HS-27A (cell line): ENCODE measurements at places on chromosomes 11 and 22.

- DNase-seq: no peak
Measured at GRCh38 chr11:23212807-23213206, 352.5 kb upstream of the CCDC179 start.

DNA sequence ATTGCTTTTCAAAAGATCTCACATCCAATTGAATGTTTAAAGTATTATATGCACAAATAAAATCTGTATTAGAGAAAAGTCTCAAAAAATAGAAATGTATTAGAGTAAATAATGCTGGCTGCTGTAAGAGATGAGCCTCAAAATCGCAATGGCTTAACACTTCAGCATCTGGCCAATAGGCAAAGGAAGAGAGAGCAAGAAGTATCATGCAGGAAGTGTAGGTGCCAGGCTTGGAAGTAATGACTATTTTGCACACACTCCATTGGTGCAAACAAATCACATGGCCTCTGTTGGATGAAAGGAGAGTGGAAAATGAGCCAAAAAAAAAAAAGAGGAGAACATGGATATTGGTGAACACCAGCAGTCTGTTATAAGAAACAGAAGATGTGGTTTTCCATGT is 193.0 kb upstream of the E2F8 start:
- no peak for DNase-seq

DNA sequence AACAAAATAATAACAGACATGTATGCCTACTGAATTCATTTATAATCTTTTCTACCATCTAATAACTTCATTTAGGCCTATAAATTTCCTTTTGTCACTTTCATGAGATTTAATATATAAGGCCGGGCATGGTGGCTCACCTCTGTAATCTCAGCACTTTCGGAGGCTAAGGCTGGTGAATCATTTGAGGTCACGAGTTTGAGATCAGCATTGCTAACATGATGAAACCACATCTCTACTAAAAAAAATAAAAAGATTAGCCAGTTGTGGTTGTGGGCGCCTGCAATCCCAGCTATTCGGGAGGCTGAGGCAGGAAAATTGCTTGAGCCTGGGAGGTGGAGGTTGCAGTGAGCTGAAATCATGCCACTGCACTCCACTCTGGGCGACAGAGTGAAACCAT is 14.2 kb upstream of the NTM start:
- DNase-seq: no peak

DNA sequence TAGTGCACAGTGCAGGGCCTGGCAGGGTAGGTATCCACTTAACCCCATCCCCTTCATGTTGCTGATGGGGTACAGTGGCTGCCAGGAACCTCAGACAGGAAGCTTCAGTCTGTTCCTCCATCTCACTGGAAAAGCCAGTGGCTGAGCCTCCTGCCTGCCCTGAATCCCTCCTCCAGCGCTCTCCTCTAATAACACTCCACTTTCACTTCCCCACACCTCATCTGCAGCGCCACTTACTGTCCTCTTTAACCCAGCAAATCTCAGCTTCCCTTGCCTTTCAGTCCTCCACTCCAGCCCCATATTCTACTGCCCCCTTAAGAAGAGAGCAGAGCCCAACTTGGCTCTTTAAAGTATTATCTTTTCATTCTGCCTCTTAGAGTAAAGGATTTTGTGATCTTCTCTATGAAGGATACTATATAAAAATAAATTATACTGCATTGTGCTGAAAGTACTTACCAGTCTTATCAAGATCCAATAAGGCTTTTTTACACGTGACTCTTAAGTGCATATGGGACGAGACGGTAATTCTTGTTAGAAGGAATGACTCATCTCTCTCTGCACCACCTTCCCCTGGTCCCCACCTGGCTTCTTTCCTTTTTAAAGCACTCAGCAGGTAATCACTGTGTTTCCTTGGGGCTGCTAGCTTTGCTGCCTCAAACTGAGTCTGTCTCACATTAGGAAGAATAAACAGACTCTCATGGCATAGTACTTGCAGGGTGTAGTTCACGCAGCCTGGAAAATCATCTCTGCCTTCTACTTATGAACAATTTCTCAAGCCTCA is 238.0 kb upstream of the NARS2 start:
- no peak for DNase-seq

DNA sequence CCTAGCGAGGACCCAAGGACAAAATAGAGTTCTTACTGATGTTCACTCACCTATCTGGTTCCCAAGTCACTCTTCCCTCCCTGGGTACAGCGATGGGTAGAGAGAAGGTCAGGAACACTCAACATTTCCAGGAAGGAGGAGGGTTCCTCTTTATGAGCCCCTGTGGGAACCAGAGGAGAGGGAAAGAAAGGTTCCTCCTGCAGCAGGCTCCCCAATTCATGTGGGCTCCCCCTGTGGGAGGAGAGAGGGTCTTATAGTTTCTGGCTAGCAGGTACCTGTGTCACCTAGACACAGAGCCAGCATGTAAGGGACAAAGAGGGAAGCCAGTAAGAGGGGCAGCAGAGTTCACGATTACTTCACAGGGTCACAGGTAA is 93.5 kb downstream of the DBX1 start:
- no peak for DNase-seq

- no peak for DNase-seq
Measured at GRCh38 chr11:119531056-119531455, 108.1 kb upstream of the THY1 start.
